SJSA1 (cell line): ENCODE measurements at places on chromosomes 4 and X. TPM values are rescaled to one million over a fixed set of nuclear protein-coding genes. Genes with fewer than 3 reads are reported as not detected.

- no peak for DNase-seq
- no peak overlapping the region for H3K27ac ChIP-seq
- H3K4me3 ChIP-seq, result no peak overlapping the region
- H3K36me3 ChIP-seq, result no peaks in the 10 kb centered on the region
- H3K4me1 ChIP-seq, result no peaks in the 10 kb centered on the region
Observed at GRCh38 chr4:151667048-151667447, 93.8 kb downstream of the GATB start.

DNA sequence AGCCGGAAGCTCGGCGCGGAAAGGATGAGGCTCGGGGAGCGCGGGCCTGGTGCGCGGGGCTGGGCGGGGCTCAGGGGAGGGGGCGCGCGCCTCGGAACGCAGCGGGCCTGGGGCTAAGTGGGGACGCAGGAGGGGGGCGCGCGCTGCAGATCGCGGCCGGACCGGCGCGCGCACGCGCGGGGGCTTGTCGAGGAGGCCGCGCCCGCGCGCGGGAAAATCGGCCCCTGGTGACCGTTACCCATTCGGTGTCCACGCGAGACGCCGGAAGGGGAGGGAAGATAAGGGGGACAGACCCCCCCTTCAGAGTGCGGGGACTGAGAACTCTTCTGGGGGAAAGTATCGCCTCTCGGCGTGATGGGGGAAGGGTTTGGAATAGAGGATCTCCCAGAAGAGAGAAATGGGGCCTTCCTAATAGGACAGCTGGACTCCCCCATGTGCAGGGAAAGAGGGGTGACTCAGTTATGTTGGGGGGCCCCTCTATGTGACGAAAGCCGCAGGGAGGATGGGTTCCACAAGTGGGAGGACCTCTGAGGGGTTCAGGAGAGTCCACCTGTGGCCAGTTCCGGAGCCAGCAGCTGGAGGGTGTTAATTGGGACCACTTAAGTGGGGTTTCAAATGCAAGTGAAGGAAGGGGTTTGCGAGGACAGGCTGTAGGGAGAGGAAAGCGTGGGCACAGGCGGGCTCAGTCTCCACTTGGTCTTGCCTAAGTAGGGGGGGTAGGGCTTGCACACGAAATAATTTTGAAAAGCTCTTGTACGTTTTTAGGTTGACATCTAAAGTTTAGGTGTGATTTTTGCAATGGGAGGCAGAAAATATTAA lies 584 bp downstream of the SUV39H1 start:
- H3K27ac ChIP-seq, result peak overlapping the region; percentile 98
- peaks cover 15% of the 10 kb centered on the region for H3K4me1 ChIP-seq
- H3K36me3 ChIP-seq, result peaks cover 34% of the 10 kb centered on the region
- no peaks in the 10 kb centered on the region for H3K27me3 ChIP-seq

- no peak overlapping the region for H3K27ac ChIP-seq
- DNase-seq, result no peak
- H3K36me3 ChIP-seq, result no peaks in the 10 kb centered on the region
Observed at GRCh38 chr4:189771696-189772361, 168.8 kb upstream of the FRG1 start.

GRCh38 chr4:26884486-26884988 lies 23.9 kb downstream of the STIM2 start:
- DNase-seq, result no peak
- no peaks in the 10 kb centered on the region for H3K27me3 ChIP-seq
- H3K36me3 ChIP-seq, result no peaks in the 10 kb centered on the region
- H3K27ac ChIP-seq, result no peak overlapping the region
- H3K4me3 ChIP-seq, result no peak overlapping the region

DNA sequence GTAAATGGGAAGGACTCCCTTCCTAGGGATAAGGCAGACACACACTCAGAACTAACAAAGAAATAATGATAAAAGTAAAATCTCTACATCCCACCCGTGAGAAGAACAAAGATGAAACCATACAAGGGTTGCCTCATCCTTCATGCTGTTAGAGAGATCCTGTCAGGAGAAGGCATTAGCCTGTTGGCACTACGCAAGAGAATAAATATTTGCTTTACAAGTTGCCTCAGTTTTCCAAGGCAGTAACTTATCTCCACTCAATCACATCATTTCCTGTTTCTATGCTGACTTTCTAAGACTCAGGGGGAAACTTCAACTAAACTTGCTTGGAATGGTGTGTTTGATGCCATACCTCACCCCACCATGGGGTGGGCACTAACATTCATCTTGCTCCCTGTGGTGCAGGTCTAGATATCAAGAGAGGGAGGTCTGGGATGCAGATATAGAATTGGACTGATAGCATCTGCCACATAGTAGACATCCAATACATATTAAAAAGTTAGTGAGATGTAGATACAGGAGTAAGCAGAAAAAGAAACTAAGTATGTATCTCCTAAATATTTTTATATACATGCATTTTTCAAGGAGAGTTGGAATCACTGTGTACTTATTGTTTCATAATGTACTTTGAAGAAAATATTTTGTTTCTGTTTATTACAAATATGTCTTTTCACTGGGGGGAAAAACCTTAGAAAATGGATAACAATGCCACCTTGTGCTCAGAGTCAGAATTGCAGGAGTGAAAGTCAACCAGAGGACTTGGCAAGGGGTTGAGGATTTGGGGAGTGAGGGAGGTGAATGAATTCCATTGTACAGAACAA lies 57.2 kb upstream of the BEX4 start:
- no peaks in the 10 kb centered on the region for H3K36me3 ChIP-seq
- H3K4me1 ChIP-seq, result no peaks in the 10 kb centered on the region
- peak; percentile 5 for DNase-seq
- H3K4me3 ChIP-seq, result no peak overlapping the region
- H3K27ac ChIP-seq, result no peak overlapping the region

- H3K4me3 ChIP-seq, result no peak overlapping the region
- no peaks in the 10 kb centered on the region for H3K27me3 ChIP-seq
- H3K36me3 ChIP-seq, result no peaks in the 10 kb centered on the region
- H3K27ac ChIP-seq, result no peak overlapping the region
- no peak for DNase-seq
Observed at GRCh38 chr4:150948074-150948473, 67.0 kb downstream of the LRBA start.

GRCh38 chrX:41846714-41847113 lies 76.6 kb downstream of the CASK start:
- H3K27ac ChIP-seq, result no peak overlapping the region
- no peaks in the 10 kb centered on the region for H3K27me3 ChIP-seq
- no peaks in the 10 kb centered on the region for H3K36me3 ChIP-seq
- no peak overlapping the region for H3K4me3 ChIP-seq

- H3K36me3 ChIP-seq, result no peaks in the 10 kb centered on the region
- no peak overlapping the region for H3K27ac ChIP-seq
- no peak overlapping the region for H3K4me3 ChIP-seq
- DNase-seq, result no peak
Observed at GRCh38 chr4:97197106-97197505, 946.2 kb downstream of the STPG2 start.

DNA sequence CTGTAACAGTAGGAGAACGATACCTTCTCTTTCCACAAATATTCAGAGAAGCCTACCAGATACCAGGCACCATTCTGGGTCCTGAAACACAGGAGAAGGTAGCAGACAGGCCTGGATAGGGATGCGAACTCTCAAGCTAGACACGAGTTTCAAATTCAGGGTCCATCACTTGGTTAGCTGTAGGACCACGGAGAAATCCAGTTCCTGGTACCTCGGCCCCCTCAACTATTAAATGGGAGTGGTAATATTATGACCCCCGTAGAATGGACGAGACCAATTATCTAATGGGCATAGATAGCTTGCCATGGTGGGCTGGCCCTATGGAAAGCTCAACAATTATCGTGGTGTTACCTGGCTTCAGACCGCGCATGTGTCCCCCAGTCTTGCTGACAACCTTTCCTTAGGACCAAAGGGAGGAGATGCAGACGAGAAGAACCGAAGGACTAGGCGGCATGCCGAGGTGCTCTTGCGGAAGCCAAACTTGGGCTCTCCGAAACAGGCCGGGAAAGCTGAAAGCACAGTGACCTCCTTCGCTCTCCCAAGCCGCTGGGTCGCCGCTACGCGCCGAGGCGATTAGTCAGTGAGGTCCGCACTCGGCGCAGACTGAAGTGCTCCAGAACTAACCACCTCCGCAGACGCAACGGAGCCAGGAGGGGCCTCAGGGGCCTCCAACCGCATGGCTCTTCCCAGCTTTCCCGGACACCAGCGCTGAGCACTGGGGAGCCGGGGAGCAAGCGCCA lies 19.6 kb downstream of the NKX3-2 start:
- H3K36me3 ChIP-seq, result no peaks in the 10 kb centered on the region
- no peaks in the 10 kb centered on the region for H3K27me3 ChIP-seq
- H3K4me1 ChIP-seq, result no peaks in the 10 kb centered on the region
- no peak for DNase-seq
- H3K27ac ChIP-seq, result no peak overlapping the region

DNA sequence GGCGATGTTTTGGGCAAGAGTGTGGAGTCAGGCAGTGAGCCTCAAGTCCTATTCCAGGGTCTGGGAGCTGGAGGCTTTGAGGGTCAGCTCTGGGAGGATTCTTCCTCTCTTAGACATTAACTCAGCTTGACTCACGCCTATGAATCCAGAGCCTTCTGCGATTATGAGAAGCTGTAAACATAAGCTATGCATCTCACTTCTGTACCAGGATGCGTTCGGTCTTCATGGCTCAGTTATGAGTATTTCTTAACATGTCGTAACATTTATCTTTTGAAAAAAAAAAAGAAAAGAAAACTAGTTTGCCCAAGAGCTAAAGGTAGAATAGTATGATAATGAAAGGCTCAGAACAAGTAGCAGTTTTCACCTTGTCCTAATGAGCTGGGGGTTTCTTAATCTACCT lies 4.6 kb downstream of the SHROOM2 start:
- H3K4me1 ChIP-seq, result peaks cover 5% of the 10 kb centered on the region; the same call in 1 of the 2 replicates
- peaks cover 10% of the 10 kb centered on the region for H3K27me3 ChIP-seq
- no peaks in the 10 kb centered on the region for H3K36me3 ChIP-seq
- H3K4me3 ChIP-seq, result no peak overlapping the region

GRCh38 chr4:32161392-32161791 lies 1441.2 kb downstream of the PCDH7 start:
- no peak overlapping the region for H3K27ac ChIP-seq
- H3K27me3 ChIP-seq, result no peaks in the 10 kb centered on the region
- H3K4me3 ChIP-seq, result no peak overlapping the region

GRCh38 chrX:63720293-63720692 lies 64.7 kb downstream of the ARHGEF9 start:
- no peak overlapping the region for H3K4me3 ChIP-seq
- H3K36me3 ChIP-seq, result no peaks in the 10 kb centered on the region
- H3K27me3 ChIP-seq, result no peaks in the 10 kb centered on the region
- no peak for DNase-seq

- peak overlapping the region; percentile 78; the same call in 1 of the 2 replicates for H3K27ac ChIP-seq
- peak overlapping the region; percentile 80 for H3K4me3 ChIP-seq
- peaks cover 9% of the 10 kb centered on the region; the same call in 1 of the 2 replicates for H3K4me1 ChIP-seq
- no peak for DNase-seq
Observed at GRCh38 chrX:154096140-154097002, 1.1 kb downstream of the MECP2 start.

GRCh38 chrX:8364369-8365141 lies 100.1 kb upstream of the VCX3B start:
- H3K4me3 ChIP-seq, result no peak overlapping the region
- H3K4me1 ChIP-seq, result peaks cover 6% of the 10 kb centered on the region
- no peaks in the 10 kb centered on the region for H3K36me3 ChIP-seq
- DNase-seq, result peak; percentile 46

DNA sequence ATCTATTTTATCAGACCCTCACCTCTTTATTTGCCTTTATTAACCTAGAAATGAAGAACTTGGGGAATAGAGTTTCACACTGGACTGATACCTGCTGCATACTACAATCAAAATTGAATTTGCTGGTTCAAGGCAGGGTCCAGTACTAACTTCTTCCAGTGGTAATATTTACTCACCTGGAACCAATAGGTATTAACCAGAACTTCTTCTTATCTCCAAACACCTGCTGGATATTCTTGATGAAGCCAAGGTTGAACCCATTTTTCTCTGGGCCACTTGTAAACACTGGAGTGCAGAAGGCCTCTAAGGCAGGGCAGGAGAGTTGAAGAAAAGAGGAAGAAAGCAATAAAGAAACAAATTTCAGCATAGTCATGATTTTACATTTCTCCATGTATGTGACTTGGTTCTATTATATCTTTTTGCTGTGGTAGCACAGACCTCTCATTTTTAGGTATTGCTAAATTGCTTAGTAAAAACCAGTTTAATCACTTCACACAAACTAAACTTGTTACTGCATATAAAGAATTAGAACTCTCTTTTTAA lies 101.1 kb downstream of the ZDHHC15 start:
- no peak overlapping the region for H3K27ac ChIP-seq
- H3K27me3 ChIP-seq, result no peaks in the 10 kb centered on the region
- DNase-seq, result no peak
- H3K4me3 ChIP-seq, result no peak overlapping the region
- H3K36me3 ChIP-seq, result no peaks in the 10 kb centered on the region

Gene XAGE1A
- not detected in 2 replicates for total RNA-seq

GRCh38 chr4:33494150-33494549 lies 2750.2 kb downstream of the ARAP2 start:
- H3K27me3 ChIP-seq, result no peaks in the 10 kb centered on the region
- no peak for DNase-seq
- H3K4me1 ChIP-seq, result no peaks in the 10 kb centered on the region
- no peak overlapping the region for H3K4me3 ChIP-seq

Gene MAGEB10
- not detected in 2 replicates for total RNA-seq

Gene LRP2BP
- total RNA-seq, result 0.22 and 0.29 TPM in 2 replicates

DNA sequence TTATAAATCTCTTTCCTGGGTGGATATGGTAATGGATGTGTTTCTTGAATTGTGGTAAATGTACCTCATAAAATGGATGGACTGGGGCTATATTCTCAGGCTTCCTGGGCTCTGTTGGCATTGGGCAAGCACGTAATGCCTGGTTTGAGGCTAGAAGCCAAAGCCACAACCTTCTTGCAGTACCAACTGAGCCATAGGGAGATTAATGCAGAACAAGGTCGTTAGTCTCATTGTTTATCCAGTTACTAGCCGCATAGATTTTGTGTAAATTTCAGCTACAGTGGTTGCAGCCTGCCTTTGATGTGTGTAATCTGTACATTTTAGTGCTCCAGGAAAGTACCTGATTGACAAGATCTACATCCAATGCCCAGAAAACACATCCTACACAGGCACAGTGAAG lies 7.2 kb upstream of the LEF1 start:
- no peak overlapping the region for H3K27ac ChIP-seq
- H3K27me3 ChIP-seq, result no peaks in the 10 kb centered on the region
- H3K36me3 ChIP-seq, result no peaks in the 10 kb centered on the region
- H3K4me1 ChIP-seq, result peaks cover 25% of the 10 kb centered on the region
- DNase-seq, result no peak

GRCh38 chr4:148998719-148999118 lies 556.5 kb upstream of the NR3C2 start:
- H3K36me3 ChIP-seq, result no peaks in the 10 kb centered on the region
- DNase-seq, result peak; percentile 23
- no peak overlapping the region for H3K27ac ChIP-seq
- H3K4me3 ChIP-seq, result no peak overlapping the region
- H3K27me3 ChIP-seq, result no peaks in the 10 kb centered on the region; the same call in 1 of the 2 replicates

GRCh38 chr4:30801876-30802275 lies 81.7 kb downstream of the PCDH7 start:
- DNase-seq, result no peak
- H3K27me3 ChIP-seq, result no peaks in the 10 kb centered on the region
- H3K4me1 ChIP-seq, result no peaks in the 10 kb centered on the region
